Activated T-cell treated with anti-CD3 and anti-CD28 coated beads, Interleukin-2, amount 50 U/mL, for 72 hours (primary cell): ENCODE measurements at places on chromosomes 4 and X. TPM values are rescaled to one million over a fixed set of nuclear protein-coding genes. Genes with fewer than 3 reads are reported as not detected.

- DNase-seq = no peak
Measured at GRCh38 chr4:129334136-129334535, 238.2 kb downstream of the C4orf33 start.

- no peak for DNase-seq
Measured at GRCh38 chrX:55546956-55547355, 57.3 kb upstream of the USP51 start.

GRCh38 chrX:69125094-69125493 is 40.2 kb downstream of the PJA1 start:
- no peak for DNase-seq

Gene ART3
- total RNA-seq = not detected
